ENCODE measurements at places on chromosomes 1 and 21.

DNA sequence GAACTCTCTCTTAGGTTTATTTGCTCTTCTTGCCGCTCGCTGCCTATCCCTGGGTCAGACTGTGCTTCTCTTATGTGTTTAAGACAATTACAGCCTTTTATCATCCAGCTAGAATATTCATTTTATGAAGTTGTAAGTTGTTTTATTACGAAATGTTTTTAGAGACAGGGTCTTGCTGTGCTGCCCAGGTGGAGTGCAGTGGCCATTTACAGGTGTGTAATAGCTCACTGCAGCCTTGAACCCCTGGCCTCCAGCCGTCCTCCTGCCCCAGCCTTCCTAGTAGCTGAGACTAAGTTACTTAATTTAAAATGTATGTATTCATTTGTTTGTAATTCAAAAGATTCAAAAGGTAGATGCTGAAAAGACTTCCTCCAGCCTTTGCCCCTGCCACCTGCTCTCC, 99.0 kb upstream of the KIF26B start:
- DNase-seq, result no peak

GRCh38 chr1:1875932-1876331, 15.0 kb downstream of the GNB1 start:
- no peak for DNase-seq

GRCh38 chr1:202599669-202600431, 110.4 kb downstream of the SYT2 start:
- peak; percentile 82 for DNase-seq

- DNase-seq, result no peak
Observed at GRCh38 chr1:30323841-30324240, 399.5 kb downstream of the MATN1 start.

Data from ACHN (cell line).